ENCODE measurements at places on chromosomes 2 and 18.
A peak's percentile ranks its signal among the peaks of the same experiment; 100 is the strongest.

DNA sequence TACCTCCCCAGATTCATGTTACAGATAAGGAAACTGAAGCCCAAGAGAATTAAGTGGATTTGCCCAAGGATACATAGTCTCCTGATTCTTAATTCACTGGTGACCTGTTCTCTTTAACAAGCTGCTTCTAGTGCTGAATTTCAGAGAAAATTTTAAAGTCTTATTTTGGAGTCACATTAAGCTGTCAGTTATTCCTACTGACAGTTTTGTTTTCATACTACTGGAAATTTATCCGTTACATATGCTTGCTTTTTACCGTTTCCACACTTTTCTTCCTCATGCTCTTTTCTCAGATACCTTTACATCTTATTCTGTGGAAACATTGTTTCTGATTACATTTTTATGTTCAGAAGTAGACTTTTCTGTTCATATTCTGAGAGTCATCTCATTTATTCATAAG is 1.3 kb downstream of the MOB4 start:
- DNase-seq = no peak

DNA sequence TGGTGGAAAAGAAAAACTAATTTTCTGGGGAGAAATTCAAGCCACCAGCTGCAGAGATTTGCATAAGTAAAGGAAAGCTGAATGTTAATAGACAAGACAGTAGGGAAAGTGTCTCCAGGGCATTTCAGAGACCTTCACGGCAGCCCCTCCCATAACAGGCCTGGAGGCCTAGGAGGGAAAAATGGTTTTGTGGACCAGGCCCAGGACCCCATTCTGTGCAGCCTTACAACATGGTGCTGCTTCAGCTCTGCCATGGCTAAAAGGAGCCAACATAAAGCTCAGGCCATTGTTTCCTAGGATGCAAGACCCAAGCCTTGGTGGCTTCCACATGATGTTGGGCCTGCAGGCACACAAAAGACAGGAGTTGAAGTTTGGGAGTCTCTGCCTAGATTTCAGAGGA is 697.1 kb downstream of the SOCS6 start:
- no peak for DNase-seq

DNA sequence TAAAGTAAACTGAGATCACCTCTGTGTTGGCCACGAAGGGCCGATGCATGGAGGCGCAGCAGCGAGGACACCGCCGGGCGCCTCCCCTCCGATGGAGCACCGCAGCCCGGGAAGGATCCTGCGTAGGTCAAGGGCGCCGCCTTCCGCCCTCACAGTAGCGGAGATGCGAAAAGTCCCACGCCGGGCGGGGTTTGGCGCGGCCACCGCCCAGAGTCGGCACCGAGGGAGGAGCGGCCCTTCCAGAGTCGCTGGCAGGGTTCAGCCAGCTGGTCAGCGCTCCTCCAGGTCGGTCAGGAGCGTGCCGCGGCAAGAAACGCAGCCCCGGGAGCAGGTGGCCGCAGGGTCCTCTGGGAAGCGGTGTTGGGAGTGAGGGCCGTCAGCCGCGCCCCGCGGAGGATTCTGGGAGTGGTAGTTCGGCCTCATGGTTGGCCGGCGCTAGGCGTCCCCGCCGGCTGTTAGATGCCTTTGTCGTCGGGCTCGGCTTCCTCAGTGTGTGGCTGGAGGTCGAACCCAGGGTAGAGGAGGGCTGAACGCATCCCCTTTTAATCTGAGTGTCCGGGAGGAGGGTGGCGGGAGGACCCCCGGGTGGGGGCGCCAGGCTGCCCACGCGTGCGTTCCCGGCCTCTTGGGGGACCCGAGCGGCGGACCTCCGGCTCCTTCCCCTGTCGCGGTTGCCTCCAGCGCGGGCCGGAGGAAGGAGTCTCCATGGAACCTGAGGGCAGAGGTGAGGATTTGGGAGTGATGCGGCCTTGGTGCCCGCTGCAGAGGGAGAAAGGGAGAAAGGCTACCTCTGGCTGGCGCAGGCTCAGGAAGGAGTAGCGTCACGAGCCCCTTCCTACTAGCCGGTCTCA is at the start of gene ZNF892:
Gene ZNF892 (plus strand): TSS at position 411 of the 851 bp plus-strand sequence. CDS start 295 bp downstream, at position 706.
- DNase-seq = peak; percentile 86

DNA sequence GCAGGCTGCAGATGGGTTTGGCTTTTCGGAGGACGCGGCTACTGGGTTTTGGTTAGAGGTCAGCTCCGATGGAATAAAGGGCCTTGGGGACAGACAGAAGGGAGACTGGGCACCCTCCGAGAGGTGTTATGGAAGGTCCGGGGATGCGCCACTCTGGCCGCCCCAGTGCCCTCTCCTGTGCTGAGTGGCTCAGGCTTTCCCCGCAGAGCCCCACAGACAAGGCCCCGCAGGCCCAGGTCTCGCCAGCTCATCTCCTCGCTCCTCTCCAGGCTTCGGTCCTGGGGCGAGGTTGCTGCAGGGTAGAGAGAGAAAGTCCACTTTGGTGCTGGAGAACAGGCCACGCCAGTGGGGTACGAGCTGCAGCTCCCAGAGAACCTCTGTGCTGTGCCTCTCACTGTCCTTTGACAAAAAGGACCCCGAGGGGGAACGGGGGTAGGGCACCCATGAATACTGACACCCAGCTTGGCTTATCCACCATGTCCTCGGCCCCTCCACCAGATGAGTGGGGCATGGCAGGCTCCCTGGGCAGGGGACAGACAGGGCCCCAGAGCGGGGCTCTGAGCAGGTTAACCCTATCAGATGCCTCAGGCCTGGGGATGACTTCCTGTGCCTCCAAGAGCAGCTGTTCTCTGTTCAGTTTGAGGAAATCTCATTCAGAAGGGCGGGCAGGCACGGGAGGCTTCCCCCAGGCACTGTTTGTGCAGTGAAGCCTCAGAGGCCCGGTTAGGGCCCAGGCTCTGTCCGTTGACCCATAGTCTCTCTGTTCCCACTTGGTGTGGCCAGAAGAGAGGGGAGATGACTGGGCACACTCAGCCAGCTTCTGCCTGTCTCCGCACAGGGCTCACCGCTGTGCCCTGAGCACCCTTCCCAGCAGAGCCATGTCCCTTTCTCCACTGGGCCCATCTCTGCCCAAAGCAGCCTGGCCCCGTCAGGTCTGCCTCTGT is 15.7 kb upstream of the CNNM3 start:
- no peak for DNase-seq

DNA sequence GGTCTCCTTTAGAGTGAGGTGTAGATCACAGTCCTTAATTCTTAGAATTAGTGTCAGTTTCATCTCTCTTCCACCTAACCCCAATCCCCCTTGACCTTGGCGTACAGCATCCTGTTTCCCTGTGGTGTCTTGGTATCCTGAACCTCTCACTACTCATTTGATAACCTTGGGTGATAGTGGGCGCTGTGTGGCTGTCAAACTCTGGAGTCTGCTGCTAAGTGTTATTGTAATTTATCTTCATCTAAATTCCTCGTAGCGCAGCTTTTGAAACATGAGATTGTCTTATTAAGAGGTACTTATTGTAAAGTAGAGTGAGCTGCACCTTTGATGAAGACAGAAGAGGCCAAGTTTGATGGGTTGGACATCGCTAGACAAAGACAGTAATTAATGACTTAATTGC is 222.6 kb upstream of the SPRED2 start:
- DNase-seq = no peak

GRCh38 chr2:24515335-24515734 is 24.3 kb downstream of the NCOA1 start:
- DNase-seq = peak; percentile 53

GRCh38 chr2:29066997-29067605 is 7.2 kb downstream of the PCARE start:
- DNase-seq = no peak

GRCh38 chr2:239330836-239331235 is 70.0 kb downstream of the HDAC4 start:
- no peak for DNase-seq

DNA sequence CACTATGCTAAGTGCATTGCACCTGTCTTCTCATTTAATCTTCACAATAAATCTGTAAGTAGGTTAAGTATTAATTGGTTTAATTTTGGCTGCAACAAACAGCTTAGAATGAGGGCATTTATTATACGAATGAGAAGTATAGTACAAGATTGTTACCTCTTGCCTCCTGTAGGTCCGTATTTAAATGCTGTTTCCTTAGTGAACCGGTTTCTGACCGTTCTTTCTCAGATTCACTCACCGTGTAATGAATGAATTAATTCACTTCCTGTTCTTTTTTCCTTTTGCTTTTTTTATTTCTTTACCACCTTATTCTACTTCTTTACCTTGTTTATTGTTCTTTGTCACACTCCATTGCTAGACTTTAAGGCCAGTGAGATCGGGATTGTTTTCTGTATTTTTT is 153.8 kb upstream of the RASGRP3 start:
- no peak for DNase-seq

DNA sequence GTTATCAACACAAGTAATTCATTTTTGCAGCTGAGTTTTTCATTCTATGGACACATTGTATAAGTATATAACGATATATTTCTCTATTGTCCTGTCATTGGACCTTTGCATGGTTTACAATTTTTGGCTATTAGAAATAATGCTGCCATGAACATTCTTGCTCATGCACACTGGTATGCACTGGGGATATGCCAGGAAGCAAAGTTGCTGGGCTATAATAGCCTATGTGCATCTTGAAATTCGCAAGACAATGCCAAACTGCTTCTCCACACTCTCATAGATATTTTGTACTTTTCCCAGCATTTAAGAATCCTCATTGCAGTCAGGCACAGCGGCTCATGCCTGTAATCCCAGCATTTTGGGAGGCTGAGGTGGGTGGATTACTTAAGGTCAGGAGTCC is 852.6 kb upstream of the ID2 start:
- no peak for DNase-seq

- DNase-seq = no peak
These were observed 8.7 kb upstream of the GPR155 start for GRCh38 chr2:174495365-174496012.

DNA sequence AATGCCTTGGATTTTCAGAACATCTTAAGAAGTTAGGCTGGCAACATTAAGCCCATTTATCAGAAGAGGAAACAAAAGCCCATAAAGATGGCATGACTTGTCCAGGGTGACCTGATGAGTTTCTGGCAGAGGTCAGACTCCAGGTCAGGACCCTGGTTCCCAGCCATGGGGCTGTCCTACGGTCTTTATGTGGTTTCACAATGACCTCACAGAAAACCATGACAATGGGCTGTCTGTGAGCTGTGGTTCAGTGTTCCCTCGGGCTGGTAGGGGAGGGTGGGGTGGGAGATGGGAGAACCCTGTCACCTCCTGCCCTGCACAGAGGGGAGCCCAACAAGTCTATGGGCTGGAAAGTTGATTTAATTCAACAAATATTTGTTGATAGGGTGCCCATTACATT is 101.8 kb downstream of the LOXHD1 start:
- DNase-seq = no peak

DNA sequence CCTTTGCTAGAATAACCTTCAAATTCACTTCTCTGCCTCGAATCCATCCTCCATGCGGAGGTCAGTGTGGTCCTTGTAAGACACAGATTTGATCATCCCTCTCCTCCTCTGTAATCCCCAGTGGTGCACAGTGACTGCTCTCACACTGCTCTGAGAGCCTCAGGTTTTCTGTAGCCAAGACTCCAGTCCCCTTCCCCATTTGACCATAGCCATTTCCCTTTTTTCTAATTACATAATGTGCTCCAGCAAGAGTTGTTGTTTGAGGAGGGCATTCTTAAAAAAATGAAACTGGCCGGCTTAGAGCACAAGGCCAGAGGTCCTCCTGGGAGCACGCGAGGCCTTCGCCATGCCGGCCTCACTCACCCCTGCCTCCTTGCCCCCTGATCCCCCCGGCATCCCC is 34.7 kb upstream of the LPIN1 start:
- DNase-seq = no peak

GRCh38 chr2:120589771-120590608 is 145.7 kb upstream of the GLI2 start:
- no peak for DNase-seq

GRCh38 chr2:215027779-215028178 is 110.6 kb downstream of the ABCA12 start:
- no peak for DNase-seq

DNA sequence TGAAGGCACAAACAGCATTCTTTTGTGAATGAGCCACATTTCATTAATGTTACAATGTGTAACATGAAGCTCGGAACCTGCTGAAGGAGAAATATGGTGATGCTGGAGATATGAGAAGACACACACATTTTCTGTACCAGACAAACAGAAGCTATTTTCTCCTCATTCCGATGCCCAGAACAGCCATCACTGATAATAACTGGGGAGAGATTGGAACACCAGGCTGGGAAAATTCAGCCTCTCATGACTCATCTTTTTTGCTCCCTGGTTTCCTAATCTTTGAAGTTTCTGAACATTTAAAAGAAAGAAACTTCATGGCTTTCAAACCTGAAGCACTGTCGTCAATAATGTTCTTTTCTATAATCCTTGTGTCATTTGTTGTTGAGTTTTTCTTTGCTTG is 110.9 kb downstream of the LYPD6 start:
- DNase-seq = no peak

DNA sequence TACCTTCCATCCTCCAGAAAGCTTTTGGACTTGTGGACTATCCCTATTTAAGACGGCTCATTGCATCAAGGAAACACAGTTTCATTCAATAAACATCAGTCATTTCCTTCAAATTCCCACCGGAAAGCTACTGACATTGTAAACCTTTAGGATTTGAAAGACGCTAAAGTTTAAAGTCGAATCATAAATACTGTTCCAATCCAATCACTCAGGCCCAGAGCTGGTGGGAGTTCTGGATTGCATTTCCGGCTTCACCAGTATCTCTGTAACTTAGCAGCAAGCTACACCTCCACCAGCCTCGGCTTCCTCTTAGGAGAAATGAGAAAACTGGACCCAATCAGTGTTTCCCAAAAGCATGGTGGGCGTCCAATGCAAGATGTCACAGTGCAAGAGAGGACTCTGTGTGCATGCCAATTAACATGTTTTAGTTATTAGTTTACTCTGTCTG is 1.6 kb downstream of the WDFY1 start:
- no peak for DNase-seq

- peak; percentile 80 for DNase-seq
These were observed 21.9 kb downstream of the MRPL35 start for GRCh38 chr2:86221066-86221684.

DNA sequence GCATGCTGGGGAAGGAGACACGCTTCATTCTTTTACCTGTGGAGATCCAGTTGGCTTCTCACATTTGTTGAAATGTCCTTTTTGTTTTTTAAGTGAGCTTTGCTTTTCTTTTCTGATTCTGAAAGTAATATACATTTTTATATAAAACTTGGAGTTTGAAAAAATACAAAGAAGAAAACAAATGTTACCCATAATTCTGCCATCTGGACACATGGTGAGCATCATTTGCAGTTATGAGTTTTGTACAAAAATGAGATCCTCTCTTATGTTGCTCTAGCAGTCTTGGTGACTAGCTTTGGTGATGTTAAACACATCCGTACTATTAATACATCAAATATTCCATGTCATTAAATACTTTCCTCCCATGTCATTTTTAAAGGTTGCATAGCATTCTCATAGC is 101.1 kb upstream of the OTOS start:
- DNase-seq = no peak

- peak; percentile 85 for DNase-seq
These were observed 1.1 kb downstream of the LMAN1 start for GRCh38 chr18:59357928-59358327.

Measured in hematopoietic multipotent progenitor cell treated with erythropoietin and hydrocortisone succinate and interleukin-3 and kit ligand, for 8 days (in vitro differentiated cells).